Activated naive CD4-positive, alpha-beta T cell (primary cell): ENCODE measurements at places on chromosomes 6 and 20.

- DNase-seq: no peak
Measured at GRCh38 chr6:12717356-12717755, 789 bp downstream of the PHACTR1 start.

DNA sequence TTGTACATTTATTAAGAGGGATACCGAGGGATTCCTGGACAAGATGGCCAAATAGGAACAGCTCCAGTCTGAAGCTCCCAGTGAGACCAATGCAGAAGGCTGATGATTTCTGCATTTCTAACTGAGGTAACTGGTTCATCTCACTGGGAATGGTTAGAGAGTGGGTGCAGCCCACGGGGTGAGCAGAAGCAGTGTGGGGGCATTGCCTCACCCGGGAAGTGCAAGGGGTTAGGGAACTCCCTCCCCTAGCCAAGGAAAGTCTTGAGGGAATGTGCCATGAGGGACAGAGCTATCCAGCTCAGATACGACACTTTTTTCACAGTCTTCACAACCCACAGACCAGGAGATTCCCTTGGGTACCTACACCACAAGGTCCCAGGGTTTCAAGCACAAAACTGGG is 10.7 kb upstream of the TAAR2 start:
- DNase-seq: no peak

DNA sequence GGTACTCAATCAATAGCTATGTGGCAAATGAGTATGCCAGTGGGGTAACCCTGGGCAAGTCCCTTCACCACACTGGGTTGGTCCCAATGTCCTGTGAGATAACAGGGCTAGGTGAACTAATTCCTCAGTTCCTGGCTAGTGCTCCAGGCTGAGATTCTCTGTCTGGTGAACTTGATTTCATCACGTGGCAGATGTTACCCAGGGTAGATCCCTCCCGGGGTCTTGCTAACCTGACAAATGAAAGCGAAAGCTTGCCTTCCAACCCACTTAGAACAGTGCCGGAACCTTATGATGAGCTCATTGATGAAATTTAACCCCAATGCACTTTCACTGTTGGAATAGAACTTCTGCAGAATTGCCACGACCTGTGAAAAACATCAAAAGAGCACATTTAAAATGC is 6.6 kb upstream of the ANKRD60 start:
- no peak for DNase-seq

DNA sequence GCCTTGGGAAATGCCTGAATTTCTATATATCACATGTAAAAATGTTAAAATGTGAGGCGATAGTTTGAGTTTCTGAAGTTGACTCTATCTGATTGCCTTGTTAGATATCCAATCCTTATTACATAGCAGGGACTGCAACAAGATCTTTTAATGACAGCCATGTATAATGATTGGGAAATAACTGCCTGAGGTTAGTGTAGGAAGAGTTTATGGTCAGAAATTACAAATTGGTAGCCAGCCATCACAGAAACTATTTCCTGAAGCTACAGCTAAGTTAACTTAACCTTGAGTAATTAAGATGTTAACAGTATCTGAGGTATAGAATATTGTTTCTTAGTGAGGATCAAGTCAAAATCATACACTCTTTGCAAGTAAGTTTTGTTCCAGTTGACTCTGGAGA is 41.0 kb downstream of the AKIRIN2 start:
- DNase-seq: no peak

DNA sequence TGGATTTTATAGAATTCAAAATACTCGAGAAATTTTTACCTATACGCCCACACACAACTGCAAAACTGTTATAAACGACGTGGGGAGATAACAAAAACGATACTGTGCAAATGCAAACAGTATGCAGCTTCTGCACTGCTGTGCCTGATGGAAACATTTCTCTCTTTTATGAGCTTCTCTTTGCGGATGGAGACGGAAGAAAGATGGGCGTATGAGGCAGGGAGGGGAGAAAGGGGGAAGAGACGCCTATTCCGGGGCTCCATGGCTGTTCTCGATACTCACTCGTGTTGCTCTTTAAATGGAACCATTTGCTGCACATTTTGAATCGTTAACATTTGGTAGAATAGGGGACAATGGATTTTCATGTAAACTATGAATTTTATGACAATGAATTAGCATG is 69.1 kb upstream of the EXOC2 start:
- no peak for DNase-seq

DNA sequence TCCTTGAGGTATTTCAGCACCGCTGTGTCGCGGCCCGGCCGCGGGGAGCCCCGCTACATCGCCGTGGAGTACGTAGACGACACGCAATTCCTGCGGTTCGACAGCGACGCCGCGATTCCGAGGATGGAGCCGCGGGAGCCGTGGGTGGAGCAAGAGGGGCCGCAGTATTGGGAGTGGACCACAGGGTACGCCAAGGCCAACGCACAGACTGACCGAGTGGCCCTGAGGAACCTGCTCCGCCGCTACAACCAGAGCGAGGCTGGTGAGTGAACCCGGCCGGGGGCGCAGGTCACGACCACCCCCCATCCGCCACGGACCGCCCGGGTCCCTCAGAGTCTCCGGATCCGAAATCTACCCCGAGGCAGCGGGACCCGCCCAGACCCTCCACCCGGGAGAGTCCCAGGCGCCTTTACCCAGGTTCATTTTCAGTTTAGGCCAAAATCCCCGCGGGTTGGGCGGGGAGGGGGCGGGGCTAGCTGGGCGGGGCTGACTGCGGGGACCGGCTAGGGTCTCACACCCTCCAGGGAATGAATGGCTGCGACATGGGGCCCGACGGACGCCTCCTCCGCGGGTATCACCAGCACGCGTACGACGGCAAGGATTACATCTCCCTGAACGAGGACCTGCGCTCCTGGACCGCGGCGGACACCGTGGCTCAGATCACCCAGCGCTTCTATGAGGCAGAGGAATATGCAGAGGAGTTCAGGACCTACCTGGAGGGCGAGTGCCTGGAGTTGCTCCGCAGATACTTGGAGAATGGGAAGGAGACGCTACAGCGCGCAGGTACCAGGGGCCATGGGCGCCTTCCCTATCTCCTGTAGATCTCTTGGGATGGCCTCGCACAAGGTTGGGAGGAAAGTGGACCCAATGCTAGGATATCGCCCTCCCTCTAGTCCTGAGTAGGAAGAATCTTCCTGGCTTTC is 693 bp downstream of the HLA-F start:
- peak; percentile 54 for DNase-seq

GRCh38 chr6:33759887-33760629 is 13.4 kb upstream of the IP6K3 start:
- no peak for DNase-seq

DNA sequence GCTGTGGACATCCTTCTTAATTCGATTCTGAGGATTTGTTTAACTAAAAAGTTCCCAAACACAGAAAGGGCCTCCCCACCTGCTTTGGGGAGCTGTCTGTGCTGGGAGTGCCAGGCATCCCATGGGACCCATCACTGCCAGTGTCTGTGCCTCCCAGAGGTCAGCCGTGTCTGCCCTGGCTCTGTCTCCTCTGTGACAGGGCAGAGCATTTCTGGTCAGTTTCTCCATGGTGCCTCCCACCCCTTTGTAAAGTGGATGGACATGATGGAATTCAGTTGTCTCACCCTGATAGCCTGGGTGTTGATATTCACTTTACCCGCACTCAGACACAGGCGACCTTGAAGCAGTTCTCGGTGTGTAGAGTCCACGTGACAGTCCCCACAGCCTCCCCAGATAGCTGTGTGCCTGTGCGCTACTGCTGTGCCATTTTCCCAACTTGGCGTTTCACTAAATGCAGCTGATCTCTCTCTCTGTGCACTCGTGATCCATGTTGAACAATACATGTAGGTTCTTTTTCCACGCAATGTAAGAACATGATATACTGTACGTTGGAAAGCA is 70.5 kb downstream of the CDS2 start:
- no peak for DNase-seq

DNA sequence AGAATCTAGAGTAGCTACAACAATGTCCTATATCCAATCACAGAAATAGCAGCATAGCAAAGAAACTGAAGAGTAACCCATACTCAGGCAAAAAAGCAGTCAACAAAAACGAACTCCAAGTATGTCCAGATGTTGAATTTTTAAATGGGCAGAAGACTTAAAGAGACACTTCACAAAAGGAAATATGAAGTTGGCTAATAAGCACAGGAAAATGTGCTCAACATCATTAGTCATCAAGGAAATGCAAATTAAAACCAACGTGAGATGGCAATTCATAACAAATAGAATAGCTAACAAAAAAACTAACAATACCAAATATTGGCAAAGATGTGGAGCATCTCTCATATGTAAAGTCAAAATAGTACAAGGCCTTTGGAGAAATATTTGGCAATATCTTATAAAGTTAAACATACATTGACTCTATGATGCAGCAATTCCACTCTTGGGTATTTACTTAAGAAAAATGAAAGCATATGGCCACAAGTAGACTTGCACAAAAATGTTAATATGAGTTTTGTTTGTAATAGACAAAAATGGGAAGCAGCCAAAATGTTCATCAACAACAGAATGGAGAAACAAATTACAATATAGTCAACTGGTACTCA is 37.7 kb downstream of the FRK start:
- no peak for DNase-seq

- no peak for DNase-seq
Measured at GRCh38 chr20:37969949-37970855, 63.1 kb downstream of the TTI1 start.

DNA sequence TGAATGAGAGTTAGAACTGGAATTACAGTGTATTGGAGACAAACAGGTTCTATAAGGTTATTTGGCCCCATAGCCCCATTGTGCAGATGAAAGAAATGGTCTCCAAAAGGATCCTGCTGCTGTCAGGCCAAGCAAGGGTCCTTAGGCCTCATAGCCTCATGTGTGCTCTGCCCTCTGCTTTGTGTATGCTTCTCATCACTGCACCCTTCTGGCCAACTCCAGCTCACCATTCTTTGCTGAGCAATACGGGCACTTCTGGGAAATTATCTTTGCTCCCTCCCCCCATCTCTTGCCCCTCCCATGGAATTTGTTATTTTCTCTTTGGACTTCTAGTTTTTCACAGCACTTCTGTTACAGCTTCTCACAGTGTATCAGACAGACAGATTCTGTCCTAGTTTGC is 298.8 kb downstream of the FOXA2 start:
- DNase-seq: no peak

- no peak for DNase-seq
Measured at GRCh38 chr6:154615483-154616025, 105.1 kb upstream of the CNKSR3 start.

GRCh38 chr6:7669742-7670141 is 56.2 kb upstream of the BMP6 start:
- DNase-seq: no peak

DNA sequence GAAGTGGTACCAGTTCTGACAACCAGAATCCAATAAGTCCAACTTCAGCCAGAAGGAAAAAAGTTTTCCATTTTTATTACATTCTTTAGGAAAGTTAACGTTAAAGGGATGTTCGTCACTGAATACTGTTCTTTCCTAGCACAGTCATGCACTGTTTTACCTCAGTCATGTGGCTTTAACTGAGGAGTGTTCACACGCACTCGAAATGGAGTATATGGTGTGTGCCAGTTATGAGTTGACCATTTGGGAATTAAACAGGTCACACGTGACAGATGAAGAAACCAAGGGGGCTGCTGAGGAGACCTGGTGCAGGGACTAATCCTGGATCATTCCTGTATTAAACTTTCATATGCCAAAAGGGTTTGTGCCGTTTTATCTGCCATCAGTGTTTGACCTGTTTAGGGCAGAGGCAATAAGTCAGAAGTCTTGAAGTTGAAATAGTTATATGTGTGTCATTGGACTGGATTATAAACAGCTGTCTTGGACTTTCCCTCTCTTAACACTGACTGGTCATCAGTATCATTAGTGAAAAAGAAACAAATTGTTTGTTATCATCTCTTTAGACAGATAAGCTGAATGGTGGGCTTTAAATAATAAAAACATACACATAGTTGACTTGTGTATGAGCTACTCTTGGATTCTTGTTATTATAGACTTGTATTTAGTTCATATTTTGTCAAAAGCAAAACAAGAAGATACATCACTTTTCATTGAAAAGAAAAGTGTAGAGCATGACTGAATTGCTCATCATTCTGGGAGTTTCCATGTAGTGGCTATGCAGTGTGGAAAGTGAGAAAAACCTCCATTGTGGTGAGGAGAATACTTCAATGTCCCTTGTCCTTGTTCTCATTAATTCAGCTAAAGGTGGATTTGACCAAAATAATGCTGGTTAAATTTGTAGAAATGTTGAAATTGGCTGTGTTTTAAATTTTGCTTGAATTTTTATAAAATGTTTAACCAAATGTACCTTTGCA is 123.5 kb upstream of the SAMD5 start:
- no peak for DNase-seq

- no peak for DNase-seq
Measured at GRCh38 chr6:149881066-149881766, 16.7 kb downstream of the RAET1E start.

- no peak for DNase-seq
Measured at GRCh38 chr6:166757232-166758135, 130.4 kb upstream of the RPS6KA2 start.

DNA sequence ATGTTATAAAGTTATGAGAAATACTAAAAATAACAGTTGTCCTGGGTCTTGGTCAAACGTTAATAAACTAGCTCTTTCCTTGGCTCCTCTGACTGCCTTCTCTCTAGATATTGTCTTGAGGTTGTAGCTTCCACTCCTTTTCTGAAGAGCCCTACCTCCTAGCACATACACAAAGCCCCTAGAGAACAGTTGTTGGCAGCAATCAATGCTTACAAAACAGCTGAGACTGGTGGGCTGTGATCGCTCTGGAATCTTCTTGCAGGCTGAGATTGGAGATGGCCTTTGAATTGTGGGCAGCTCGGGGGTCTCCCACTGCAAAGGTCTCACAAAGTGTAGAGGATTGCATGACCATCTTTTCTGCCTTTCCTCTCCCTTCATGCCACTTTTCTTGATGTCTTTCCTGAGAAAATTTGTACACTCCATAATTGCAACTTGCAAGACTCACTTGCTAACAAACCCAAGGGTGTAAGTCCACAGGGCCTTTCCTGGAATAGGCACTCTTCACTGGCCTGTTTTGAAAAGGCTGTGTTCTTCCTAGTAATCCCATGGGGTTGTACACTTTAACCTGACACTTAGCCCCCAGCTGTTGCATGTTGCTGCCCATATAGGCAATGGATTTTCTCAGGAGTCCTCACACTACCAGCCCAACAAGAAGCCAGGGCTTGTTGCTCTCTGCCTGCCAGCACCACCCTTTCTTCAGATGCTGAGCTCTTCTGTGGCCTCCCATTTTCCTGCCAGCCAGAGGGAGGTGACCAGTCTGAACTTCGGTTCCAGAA is 99.9 kb downstream of the TCP11 start:
- DNase-seq: no peak
